ENCODE measurements at places on chromosomes 4 and X.
A peak's percentile ranks its signal among the peaks of the same experiment; 100 is the strongest.

DNA sequence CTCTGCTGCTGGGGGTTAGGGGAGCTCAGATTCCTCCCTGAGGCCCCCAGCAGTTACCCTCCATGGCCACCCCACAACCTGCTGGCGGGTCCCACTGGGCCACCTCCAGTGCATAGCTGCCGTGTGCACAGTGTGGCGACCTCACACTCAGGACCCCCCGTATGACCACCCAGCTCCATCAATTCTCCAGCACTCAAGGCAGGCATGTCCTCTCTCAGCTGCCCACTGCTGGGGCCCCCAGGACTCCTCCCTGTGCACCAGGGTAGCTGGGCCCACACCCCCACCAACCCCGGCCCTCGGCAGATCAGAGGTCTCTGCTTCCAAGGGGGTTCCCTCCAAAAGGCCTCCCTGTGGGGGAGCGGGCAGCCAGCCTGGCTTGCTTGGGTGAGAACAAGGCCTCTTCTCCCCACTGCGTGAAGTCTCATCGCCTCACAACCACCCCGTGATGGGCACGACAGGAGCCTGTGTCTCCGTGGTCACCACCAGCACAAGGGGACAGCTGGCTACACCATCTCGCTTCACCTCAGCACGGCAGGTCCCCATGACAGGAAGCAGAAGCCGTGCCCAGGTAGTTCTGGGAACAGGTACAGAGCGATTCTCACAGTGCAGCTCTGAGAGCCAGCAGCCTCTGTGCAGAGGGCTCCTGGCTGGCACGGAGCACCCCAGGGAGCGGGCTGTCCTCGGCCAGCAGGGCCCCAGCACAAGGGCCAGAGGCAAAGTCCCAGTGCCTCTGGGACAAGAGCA, 4.6 kb upstream of the HAUS3 start:
- no peak for DNase-seq

- DNase-seq: no peak
These were observed 9.3 kb upstream of the HOPX start for GRCh38 chr4:56690393-56690792.

DNA sequence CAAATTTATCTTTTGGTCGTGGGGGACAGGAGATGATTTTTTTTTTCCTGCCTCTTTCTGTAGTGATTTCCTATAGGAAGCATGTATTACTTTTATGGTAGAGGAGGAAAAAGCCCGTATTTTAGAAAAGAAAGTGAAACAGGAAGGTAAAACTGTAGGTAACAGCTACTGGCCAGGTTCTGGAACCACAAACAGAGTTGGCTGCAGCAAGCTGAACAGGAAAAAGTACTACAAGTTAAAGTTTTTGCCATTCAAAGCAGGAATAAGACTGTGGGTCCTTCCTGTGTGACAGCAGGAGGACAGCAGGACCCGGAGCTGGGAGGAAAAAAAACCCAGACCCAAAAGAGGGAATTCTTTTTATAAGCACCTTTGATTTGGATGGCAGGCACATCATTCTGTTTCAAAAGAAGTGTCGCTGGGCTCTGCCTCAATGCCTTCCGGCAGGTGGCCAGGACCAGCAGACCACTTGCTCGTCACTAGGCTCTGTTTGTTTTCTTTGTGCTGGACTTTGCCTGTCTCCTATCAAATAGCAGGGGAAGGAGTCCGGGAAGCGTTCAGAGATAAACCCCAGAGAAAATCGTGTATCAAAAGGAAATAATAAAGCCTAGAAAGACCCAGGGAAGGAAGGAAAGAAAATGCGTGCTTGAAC, 277.9 kb downstream of the ADGRA3 start:
- DNase-seq: no peak

DNA sequence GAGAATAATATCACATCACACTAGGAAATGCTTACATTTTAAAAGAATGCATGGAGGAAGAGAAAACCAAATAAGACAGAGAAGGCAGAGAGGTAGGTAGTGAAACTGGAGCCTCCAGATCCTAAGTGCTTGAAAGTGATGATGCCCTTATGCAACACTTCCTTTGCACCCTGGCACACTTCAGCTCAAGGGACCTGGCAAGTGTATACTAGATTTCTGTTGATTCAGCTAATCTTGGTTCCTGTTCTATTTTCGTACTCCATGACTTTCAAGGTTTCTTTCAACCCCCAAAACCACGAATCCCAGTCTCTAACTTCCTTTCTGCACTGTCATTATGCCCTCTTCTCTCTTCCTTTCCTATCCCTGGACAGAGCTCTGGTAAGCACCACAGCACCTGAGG, 36.9 kb upstream of the SH3KBP1 start:
- no peak for DNase-seq

- DNase-seq: no peak
These were observed 12.6 kb downstream of the NOCT start for GRCh38 chr4:139028191-139028661.

- DNase-seq: no peak
These were observed 44.3 kb downstream of the RASGEF1B start for GRCh38 chr4:81427344-81427821.

DNA sequence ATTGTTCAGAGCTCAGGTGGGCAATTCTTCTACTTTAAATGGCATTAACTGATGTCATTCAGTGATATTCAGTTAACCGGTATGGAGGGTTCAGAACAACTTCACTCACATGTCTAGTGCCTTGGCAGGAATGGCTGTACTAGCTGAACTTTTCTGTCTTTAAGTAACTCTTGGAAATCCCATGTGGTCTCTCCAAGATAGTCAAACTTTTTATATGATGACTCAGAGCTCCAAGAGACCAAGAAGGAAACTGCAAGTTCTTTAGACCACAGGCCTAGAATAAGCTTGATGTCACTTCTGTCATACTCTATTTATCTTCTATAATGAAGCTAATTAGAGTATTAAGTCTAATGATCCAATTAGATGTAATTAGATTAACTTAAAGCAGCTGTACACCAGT, 24.9 kb downstream of the LHFPL1 start:
- no peak for DNase-seq

DNA sequence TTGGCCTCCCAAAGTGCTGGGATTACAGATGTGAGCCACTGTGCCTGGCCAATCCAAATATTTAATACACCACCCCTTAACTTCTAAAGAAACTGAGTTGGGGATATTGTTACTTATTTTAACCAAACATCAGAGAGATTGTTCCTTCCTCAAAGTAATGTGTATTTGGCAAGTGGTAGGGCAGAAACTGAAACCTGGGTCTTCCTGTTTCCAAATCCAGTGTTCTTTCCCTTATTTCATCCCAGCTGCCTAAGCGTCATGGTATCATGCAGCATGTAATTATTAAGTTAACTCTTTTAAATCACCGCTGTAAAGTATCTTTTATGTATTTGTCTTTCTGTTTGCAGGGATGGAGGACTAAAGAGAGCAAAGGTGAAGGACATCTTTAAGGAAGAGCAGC, 68.4 kb downstream of the GPAT3 start:
- DNase-seq: no peak

DNA sequence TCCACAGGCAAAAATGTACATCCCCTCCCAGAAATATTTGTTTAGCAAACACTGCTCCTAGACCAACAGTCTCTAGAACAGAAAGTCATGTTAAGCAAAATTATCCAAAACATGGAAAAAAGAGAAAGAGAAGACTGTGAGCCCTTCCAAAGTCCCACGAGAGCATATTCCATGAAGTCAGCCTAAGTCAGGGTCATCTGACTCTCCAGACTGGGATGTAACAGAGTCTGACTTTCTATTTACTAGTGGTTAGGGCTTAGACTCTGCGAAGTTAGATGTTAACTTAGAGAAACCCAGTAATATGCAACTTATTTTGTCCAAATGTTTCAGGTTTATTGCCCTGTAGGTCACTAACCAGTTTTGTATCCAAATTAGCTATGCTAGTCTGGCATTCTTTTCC, 102.3 kb downstream of the MID1 start:
- no peak for DNase-seq

- no peak for DNase-seq
These were observed 41.0 kb upstream of the UGT2B17 start for GRCh38 chr4:68617003-68617698.

DNA sequence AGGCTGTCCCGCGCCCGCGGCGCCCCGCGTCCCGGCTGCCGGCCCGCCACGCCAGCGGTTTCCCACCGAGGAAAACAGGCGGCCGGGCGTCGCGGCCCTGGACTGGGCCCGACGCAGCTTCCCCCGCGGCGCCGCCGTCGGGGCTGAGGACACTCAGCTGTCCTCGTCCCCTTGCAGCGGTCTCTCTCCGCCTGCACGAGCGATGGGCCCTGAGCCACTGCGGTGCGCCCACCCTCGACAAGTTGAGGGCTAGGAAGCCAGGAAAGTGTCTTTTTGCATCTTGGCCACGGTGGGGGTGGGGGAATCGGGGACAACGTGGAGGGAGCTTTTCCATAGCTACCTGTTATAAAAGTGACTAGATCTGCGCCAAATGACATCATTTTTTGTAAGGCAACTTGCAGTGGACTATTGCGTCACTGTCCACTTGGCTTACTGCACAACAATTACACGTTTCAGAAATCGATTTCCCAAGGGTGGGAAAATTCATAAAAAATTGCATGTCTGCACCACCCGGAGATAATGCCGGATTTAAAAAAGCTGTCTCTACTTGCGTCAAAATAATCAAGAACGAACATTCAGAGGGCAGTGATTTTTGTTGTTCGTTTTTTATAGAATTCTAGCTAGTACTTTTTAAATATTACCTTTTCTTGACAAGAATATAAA, 1.1 kb downstream of the KLHL15 start:
- no peak for DNase-seq

- DNase-seq: peak; percentile 87
These were observed 28.5 kb downstream of the TBCK start for GRCh38 chr4:106287353-106287969.

DNA sequence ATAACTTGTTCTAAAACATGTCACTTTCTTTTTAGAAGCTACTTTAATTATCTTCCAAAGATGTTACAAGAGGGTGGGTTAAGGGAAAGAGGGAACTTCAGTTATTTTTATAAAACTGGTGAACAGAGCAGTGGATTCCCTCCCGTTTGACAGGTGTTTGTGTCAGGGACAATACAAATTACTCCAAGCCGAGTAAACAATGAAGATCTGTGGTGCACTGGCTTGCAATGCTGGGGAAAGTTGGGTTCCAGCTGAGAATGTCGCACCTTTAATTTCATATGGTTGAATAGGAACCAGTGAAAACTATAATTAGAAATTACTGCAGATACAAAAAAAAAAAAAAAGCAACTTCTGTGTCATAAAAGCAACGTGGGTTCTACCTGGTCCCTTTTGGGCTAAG, 98.6 kb upstream of the TTC29 start:
- DNase-seq: no peak

DNA sequence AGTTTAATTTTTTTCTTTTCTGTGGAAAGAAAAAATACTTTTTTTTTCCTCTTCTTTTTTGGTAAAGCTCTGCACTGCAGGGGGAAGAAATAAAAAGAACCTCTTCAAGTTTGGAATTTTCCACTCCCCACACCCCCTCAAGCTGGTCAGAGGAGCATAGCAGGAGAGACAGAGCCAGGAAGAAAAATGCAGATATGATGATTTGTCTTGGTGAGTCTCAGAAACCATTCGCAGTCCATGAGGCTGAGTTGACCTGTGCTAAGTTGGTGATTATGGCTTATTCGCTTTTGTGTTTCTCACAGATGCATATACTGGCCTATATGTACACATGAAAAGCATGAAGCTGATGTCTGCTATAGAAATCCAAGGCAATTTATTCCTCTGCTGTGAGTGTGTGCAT, 205.9 kb downstream of the LDB2 start:
- no peak for DNase-seq

- DNase-seq: no peak
These were observed 93.2 kb upstream of the NKX1-1 start for GRCh38 chr4:1499465-1499864.

DNA sequence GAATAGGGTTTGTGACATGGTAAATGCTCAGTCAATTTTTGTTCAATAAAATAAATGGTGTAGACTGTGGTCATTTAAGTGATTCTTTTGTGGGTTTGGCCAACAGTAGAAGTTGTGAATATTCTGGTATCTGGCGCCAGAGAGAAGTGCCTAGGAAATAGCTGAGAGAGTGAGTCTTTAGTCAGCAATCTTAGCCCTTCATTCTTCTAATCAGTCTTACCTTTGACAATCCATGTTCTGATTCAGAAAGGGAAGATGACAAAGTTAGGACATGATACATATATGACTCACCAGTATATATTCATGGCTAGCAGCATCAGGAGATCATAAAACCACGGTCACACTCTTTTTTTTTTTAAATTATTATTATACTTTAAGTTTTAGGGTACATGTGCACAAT, 141.8 kb upstream of the PCDH18 start:
- no peak for DNase-seq

DNA sequence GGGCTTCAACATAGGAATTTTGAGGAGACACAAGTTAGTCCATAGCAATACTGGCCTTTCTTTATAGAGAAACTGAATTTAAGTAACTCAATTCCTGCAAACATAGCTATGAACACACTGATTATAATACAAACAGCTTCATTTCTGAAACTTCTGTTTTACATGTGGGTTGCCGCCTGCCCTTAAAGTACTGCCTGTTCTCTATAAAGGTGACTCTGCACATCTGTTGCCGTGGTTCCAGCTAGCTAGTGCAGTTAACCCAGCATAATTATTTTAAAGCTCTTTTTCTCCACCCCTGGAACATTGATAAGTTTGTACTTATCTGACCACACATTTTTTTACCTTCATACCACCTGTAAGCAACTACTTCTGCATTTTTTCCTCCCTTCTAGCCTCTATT, 177.6 kb downstream of the NWD2 start:
- no peak for DNase-seq

GRCh38 chr4:88600176-88600838, 8.0 kb downstream of the HERC3 start:
- DNase-seq: no peak
